ENCODE measurements at places on chromosomes 7 and 10. TPM values are rescaled to one million over a fixed set of nuclear protein-coding genes. Genes with fewer than 3 reads are reported as not detected.

GRCh38 chr10:92291921-92292845, 1.2 kb downstream of the MARCHF5 start:
- DNase-seq, result peak; percentile 73

Gene IGFBP3
- total RNA-seq, result 1,278 TPM

DNA sequence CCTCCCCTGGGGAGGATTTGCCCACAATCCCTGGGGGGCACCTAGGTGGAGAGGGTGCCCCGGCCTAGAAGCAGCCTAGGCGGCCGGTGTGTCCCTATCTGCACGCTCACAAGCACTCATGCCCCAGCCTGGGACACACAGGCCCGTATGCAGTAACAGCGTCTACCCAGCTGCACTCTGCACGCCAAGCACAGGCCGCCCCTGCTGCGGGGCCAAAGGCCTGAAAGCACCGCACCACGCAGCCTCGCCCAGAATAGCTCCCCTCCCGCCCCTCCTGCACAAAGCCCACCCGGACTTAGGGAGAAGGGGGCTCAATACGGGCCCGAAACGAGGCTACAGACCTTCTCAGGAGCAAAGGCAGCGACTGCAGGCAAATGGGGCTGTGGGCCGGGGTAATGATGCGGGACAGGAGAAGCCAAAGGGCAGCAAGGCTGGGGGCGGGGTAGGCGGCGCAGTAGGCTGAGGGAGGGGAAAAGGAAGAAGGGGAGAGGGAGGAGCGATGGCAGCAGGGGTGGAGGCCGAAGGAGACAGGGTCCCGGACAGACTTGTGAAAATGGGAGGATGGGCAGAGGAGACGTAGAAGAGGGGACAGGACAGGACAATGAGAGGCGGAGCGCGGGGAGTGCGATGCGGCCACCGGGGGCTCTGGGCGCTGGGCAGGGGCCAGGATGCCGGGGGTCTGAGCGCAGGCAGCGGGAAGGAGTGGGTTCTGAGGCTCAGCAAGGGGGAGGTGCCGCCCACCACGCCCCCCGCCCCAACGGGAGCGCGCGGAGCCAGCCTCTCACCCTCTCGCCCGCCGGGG, 544 bp downstream of the GPRIN2 start:
- DNase-seq, result no peak

Gene ABCC2
- total RNA-seq, result 0.98 TPM

DNA sequence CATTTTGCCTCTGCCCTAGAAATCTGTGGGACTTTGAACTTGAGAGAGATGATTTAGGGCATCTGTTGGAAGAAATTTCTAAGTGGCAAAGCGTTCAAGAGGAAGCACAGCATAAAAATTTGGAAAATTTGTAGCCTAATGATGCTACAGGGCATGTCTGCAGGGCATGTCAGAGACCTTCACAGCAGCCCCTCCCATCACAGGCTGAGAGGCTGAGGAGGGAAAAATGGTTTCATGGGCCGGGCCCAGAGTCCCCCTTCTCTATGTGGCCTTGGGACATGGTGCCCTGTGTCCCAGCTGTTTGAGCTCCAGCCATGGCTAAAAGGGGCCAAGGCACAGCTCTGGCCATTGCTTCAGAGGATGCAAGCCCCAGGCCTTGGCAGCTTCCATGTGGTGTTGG, 203.0 kb downstream of the STK31 start:
- DNase-seq, result no peak

DNA sequence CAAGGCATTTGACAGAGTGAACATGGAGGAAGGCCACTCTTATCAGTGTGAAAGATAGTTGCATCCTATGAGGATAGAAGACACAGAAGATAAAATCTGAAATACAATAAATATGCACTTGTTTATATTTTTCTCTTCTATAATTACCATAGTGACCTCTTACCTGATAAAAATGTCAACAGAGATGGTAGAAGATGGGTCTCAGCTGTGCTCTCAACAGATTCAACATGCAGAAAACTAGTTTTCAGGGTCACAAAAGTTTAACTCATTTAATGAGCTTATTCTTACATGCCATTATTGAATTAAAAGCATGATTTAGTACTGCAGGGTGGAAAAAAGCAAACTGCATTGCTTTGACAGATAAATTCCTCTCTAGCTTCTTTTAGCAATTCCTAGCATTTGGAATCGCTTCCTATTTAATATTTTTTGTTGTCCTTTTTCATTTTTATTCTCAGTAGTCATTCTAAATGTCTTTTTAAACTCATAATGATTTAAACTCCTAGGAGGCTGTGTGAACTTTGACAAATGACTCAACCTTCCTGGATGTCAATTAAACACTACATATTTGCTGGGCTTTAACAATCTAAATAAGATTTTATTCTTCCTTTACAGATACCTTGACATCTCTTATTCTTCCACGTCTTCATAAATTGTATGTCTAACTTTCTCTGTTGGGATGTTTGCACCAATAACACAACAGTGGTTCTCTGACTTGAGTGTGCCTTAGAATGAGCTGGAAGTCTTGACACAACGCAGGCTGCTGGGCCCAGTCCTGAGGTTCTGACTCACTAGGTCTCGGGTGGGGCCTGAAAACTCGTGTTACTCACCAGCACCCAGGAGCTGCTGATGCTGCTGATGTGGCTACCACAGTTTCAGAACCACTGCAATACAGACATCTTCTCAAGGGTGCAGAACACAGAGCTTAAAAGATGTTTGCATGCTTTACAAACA, 565.5 kb upstream of the IGFBP3 start:
- peak; percentile 86 for DNase-seq

GRCh38 chr10:11469575-11470391, 141.7 kb downstream of the USP6NL start:
- DNase-seq, result no peak

GRCh38 chr10:71220689-71221540, 8.5 kb downstream of the UNC5B start:
- DNase-seq, result no peak
